ENCODE measurements at places on chromosomes 5 and 9.

DNA sequence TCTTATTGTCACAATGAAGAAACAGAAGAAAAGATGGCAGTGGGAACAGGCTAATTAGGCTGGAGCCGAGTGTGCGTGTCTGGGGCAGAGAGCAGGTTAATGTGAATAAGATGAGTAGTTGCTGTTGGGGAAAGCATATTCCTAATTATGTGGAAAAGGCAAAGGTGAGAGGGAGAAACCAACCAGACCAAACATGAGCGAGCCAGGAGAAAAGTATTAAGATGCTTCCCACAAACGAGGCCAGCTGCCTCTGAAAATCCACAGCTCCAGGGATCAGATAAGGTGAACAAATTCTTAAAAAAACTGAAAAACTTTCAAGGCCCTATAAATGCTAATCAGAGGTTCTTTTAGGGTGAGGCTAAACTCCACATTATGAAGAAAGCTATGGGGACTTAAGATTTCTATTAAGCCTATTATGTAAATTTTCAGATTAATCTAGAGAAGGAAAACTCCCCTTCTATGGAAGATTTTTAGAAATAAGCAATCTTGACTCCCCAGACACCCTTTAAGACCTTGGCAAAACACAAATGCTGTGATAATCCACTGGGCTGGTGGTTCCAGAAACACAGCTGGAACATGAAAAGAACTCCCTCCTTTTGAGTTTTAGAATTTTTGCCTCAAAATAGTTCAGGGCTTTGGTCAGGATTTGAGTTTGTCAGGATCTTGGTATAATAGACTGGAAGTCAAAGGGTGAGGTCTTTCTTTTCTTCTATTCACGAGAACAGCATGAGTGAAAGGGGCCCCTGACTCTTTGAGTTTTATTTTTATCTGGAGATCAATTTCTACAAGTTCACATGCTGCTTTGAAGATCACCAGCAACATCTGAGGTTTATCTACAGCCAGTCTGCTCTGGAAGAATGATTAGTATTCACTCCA, 238.1 kb downstream of the SPOCK1 start:
- no peak for DNase-seq

DNA sequence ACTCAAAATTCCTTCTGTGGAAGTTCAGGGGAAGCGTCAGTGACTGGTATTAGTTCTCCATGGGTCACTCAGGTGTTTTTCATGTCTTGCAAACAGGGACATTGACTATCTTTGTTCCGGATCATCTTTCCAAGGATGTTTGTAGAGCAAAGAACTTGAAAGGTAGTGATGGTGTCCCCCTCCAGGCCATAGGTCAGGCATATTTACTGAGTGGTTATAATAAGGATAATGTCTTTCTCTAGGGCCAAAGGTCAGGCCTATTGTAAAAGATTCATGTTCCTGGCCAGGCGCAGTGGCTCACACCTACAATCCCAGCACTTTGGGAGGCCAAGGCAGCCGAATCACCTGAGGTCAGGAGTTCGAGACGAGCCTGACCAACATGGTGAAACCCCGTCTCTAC, 614.8 kb downstream of the KIF4B start:
- no peak for DNase-seq

DNA sequence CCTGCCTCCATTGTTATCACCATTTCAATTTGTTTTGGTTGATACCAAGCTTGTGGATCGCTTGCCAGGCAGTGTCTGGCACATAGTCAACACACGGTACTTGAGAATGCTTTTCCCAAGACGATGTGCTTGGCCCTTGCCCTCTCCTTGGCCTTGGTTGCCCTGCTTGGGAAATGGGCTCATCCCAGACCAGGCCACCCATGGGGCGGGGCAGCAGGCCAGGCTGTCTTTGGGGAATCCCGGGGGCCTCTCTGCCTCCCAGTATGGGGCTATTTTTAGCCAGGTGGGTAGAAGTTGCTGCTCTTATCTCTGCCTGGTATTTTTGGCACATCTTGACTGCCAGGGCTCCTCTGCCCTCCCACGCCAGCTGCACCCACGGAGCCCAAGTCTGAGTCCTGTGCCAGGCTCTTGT, 49.9 kb downstream of the LMX1B start:
- no peak for DNase-seq

- DNase-seq, result peak; percentile 6
Measured at GRCh38 chr5:79023348-79023747, 38.2 kb upstream of the ARSB start.

- no peak for DNase-seq
Measured at GRCh38 chr9:85276741-85277140, 465.0 kb downstream of the AGTPBP1 start.

- DNase-seq, result no peak
Measured at GRCh38 chr5:179201986-179202385, 141.8 kb downstream of the ZNF354C start.

GRCh38 chr5:107408564-107408963, 262.2 kb downstream of the EFNA5 start:
- no peak for DNase-seq

GRCh38 chr5:31469886-31470285, 62.0 kb downstream of the DROSHA start:
- DNase-seq, result no peak

DNA sequence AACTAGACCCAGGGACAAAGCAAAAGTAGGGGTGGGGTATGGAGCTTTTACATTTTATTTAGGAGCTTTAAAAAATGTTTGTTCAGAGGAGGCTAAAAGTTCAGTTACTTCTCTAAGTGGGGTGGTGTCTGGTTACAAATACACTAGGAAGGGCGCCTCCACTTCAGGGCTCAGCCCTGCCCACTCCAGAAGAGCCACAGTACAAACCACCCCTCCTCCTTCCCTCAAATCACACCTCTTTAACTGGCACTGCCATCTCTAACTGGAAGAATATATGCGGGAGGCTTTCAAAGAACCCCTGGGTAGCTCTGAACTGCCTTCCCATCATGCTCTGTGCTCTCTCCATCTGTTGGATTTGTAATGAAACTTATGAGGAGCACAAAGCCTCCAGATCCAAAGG, 98.8 kb upstream of the NFIB start:
- DNase-seq, result no peak

Measured in GM23338 (cell line).